T-cell (primary cell): ENCODE measurements at places on chromosomes 1 and 21.
A peak's percentile ranks its signal among the peaks of the same experiment; 100 is the strongest.

GRCh38 chr21:33663241-33663640, 20.9 kb downstream of the ITSN1 start:
- no peak for DNase-seq

GRCh38 chr1:24725209-24725651, 20.0 kb upstream of the CLIC4 start:
- DNase-seq: no peak

DNA sequence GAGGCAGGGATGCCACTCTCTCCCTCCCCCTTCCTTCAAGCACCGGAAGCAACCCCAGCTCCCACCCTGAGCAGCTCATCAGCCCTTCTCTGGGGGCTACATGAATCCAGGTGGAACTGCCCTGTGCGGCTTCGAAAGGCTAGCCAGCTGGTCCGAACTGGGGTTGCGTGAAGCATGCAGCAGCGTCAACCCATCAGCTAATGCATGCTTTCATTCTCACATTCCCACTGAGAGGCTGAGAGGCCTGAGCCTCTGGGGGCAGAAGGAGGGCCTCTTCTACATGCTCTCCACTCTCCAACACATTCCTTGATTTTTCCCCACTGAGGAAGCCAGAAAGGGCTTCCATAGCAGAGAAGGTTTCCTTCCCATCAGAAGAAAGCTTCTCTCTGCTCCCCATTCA, 5.6 kb downstream of the RXRG start:
- no peak for DNase-seq

DNA sequence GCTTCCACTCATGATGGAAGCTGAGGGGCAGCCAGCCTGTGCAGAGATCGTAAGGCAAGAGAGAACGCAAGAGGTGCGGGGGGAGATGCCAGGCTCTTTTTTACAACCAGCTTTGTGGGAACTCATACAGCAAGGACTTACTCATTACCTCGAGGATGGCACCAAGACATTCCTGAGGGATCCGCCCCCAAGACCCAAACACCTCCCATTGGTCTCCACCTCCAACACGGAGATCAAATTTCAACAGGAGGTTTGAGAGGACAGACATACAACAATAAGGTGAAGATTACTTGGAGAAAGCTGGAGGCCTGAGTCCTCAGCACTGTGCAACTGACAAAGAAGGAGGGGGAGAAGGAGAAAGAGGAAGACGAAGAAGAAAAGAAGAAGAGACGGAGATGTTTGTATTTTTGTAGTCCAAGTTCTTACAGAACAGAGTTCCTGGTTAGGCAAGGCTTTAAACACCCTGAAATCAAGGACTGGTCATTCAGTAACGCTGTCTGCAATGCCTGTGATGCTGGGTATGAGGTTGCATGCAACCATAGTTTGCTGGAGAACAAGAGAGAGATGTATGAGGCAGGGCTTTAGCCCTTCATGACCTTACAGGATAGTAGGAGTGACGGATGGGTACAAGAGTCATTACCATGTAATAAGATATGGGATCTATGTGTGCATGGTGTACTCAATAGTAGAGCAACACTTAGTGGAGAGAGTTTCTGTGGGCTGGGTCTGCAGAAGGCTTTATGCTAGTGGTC, 19.7 kb upstream of the GALNT2 start:
- no peak for DNase-seq

GRCh38 chr1:205589046-205589445, 42.8 kb downstream of the ELK4 start:
- DNase-seq: no peak

DNA sequence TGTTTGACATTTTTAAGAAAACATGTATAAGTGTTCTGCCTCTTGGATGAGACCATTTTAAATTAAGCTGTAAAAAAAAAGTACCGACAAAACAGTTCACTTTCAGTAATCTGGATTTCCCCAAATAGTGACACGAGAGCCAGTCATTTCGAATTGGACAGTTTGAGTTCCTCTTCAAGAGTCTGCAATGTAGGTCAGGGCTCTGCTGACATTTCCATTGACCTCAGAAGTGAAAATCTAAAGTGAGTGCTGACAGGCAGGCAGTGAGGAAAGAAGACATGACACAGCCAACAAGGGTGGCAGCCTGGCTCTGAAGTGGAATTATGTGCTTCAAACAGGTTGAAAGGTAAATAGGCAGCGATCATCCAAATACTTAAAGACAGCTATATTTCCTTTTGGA, at the start of gene IL23R:
TSS of gene IL23R (plus strand) at position 259 of the 400 bp plus-strand sequence. CDS start 1,667 bp downstream, outside the sequence.
- DNase-seq: no peak

DNA sequence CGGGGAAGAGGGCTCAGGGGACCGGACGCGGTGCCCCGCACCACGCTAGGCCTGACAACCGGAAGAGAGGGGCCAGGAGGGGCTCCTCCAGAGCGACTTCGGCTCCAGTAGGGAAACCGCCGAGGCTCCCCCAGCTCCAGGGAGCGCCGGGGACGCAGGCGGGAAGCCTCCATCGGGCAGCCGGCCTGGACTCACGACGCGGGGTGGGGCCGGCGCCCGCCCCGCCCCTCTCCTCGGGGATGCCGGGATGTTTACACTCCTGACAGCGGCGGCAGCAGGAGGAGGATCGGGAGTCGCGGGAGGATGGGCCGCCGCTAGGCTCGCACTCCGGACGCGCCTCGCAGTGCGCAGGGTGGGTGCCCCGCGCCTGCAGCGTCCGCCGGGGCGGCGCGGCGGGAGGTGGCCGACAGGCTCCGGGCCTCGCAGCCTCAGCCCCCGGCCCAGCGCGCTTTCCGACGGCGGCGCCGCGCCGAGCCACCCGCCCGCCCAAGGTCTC, at the start of gene NEK7:
TSS of gene NEK7 (plus strand) at position 254 of the 496 bp plus-strand sequence. CDS start 75,583 bp downstream, outside the sequence.
- DNase-seq: no peak

DNA sequence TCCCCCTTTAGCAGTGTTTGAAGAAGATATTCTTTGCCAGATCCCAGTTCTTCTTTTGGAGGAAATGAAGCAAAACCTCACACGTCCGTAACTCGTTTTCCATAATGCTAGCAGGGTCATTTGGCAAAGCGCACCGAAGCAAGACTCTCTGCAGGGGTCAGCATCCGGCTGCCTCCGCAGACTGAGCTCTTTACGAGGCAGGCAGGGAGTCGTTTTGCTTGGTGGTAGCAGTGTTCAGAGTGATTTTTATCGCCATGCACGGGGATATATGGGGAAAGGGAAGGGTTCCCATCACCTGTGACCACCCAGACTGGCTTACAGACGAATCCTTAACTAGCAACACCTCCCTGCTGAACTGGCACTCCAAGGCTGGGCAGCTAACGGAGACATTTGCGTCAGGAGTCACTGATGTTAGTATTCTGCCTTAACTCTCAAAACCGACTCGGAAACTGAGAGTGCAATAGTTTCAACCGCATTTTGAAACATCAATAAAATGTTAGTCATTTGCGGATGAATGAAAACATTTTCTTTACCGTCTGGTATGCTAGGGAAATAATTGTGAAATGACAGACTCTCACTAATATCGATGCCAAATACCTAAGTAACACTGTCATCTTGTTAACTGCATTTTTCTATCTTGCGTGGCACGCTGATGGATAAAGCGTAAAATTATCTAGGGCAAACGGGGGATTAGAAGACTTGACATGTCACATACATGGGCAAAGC, 2.2 kb upstream of the NEGR1 start:
- DNase-seq: no peak

DNA sequence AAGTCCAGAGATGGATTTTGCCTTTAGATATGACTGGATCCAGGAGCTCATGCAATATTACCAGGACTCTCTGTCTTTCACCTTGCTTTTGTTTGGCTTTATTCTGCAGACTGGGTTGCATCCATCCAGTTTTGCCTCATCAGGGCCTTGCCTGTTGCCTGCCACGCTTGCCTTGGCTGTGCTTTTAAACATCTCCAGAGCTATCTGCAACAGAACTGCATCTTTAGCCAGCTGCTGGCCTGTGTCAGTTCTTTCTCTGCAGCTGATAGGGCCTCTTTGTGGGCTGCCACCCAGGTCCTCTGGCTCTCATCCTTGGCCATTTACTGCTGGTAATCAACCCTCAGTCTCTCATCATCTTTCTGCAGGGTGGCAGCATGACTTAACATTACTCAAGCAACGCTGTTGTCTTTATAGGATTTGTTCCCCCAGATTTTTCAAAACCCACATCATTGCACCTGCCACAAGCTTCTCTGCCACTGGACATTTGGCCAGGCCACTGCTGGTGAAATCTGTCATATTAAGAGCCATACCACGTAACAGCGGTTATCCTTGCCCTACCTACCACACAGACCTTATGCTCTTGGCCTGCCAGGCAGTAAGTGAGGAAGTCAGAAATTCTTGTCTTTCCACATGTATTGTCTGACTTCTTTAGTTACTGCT, 24.4 kb upstream of the HUNK start:
- no peak for DNase-seq

GRCh38 chr1:110148961-110149360, 1.3 kb upstream of the SLC6A17 start:
- no peak for DNase-seq

GRCh38 chr1:29876441-29876840, 640.1 kb downstream of the PTPRU start:
- no peak for DNase-seq

GRCh38 chr1:9717193-9718005, 65.9 kb downstream of the PIK3CD start:
- peak; percentile 92 for DNase-seq

- no peak for DNase-seq
These were observed 32.1 kb downstream of the CTNNBIP1 start for GRCh38 chr1:9877962-9878361.

DNA sequence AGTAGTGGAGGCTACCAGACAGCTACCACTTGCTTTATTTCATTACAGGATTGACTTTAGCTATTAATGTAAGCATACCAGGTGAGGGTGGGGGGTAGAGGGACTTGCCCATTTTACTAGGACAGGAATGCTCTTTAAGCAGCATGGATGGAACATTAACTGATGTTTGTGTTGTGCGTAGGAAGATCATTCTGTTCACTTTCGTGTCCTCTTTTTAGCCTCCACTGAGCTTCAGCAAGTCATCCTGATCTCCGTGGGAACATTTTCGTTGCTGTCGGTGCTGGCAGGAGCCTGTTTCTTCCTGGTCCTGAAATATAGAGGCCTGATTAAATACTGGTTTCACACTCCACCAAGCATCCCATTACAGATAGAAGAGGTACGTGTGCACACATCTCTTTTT, 29.3 kb downstream of the IFNGR2 start:
- DNase-seq: no peak
